Dorsolateral prefrontal cortex (tissue), 122 donors: ENCODE measurements at places on chromosomes 12 and 14. TPM values are rescaled to one million over a fixed set of nuclear protein-coding genes. Genes with fewer than 3 reads are reported as not detected.

- DNase-seq: no peak
These were observed 6.2 kb upstream of the OAS1 start for GRCh38 chr12:112900298-112901145.

DNA sequence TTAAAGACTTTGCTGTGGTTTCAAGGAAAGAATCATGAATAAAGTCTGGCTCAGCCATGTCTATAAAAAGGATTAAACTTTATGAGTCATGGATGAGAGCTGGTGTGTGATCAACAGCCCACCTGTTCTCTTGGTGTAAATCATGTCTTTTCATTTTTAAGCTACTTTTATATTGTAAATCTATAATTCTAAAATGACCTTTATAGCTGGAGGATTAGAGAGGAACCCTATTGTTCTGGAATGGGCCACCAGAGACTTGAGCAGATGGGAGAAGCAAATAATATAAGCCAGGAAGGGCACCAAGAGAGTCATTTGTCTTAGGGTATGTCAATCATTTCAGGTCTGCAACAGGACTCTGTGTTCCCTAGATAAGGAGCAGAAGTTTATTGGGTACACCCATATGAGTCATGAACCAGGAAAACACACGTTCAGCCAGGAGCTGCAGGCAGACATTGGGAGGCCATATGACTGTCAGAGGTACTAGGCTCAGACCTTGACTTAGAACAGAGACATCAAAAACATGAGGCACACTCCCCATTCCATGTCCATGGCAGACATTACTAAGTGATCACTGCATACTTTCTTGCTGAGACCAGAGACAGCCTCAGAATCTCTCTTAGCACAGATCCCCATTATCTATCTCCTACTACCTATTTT is 49.3 kb downstream of the NDUFA12 start:
- DNase-seq: no peak

DNA sequence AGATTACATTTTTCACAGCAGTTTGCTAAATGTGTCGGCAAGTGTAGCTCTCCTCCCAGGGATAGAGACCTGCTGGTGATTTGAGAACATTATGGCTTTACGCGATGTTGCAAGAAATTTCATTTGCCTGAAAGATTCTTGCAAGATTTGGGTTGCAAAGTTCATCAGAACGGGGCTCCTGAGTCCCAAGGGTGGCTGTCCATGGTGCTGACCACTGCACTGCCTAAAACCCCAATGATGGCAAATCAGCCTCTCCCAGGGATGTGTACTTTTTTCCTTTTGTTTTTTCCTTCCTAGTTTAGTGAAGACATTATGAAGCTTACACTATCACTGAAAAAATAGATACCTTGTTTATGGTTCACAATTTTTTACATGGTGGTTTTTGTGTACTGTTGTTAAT is 85.4 kb downstream of the WSCD2 start:
- no peak for DNase-seq

- DNase-seq: no peak
These were observed 9.1 kb downstream of the KRT83 start for GRCh38 chr12:52312086-52312485.

DNA sequence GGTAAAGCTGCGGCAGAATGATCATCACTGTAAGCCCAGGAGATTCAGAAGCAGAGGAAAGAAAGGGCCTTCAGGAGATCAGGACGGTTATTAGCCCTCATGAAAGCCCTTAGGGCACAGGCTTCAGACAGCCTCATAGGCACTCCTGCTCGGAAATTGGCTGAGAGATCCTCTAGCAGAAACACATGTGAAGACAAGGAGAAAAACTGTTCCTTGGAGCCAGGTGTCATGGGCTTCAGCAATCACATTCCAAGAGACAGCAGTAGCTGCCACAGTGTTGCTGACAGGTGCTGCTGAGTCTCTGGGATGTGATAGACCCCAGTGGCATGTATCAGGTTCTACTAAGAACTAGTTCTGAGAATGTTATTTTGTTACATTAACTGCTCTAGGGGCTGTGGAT is 88.8 kb upstream of the DYRK2 start:
- no peak for DNase-seq

DNA sequence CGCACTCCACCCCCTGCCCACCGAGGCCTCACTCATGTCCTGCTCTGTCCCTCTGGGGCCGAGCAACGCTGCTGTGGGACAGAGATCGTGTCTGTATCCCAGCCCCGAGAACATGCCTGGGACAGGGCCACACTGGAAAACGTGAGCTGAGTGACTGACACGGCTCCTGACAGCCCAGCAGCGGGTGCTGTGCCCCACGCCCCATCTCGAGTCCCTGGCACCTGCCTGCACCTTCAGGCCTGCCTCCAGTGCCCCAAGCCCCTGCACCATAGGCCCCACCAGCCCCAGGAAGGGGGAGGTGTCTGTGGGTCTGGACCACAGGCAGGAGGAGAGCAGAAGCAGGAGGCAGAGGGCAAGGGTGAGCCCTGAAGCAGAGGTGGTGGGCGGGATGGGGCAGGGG is 34.6 kb upstream of the UBC start:
- no peak for DNase-seq

DNA sequence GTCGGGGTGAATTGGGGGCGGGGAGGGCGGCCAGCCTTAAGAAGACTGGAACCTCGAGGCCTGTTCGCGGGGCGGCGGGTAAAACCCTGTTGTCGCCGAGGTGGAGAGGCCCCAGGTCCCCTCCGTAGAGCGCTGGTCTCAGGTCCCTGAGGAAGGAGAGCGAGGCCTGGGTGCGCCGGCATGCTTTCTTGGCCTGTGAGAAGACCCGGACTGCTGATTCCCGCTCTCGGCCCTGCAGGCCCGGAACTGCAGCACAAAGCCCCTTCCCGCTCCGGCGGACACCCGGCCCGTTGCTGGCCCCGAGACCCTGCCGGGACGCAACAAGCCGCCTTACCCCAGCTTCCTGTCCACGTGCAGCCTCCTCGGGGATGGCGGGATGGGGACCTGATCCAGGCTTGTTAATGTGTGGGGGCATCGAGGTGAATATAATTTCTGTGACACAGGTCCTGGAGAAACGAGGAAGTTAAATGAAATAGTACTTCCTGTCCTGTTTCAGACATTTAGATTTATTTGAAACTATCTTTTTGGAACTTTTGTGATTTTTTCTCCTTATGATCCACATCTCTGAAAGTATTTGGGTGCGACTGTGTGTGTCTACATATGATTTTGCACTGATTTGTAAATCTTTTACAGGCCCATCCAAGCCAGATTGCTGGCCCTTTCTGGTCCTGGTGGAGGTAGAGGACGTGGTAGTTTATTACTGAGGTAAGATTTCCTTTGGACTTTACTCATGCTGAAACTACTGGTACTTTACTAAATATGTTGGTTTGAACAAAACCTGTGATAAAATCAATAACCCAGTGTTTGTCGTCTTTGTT is 600 bp downstream of the PNN start:
- DNase-seq: peak; percentile 63

The MYF5 gene
- not detected for total RNA-seq

- DNase-seq: no peak
These were observed 61.2 kb upstream of the GRIP1 start for GRCh38 chr12:66739940-66740651.

DNA sequence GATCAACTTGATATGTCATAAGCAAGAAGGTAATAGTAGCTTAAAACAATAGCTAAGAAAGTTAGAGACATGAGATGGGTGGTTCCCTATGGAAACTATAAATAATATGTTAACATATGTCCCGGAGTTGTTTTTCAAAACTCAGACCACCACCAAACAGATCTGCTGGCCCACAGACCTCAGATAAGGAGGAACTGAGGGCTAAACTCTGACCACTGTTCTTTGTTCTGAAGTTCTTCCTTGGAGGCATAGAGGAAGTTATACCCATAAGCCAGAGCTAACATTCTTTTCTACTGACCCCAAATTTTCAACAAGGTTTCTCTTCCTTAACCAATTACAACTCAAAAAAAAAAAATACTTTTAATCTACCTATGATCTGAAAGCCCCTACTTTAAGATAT is 156.1 kb upstream of the FSCB start:
- no peak for DNase-seq

DNA sequence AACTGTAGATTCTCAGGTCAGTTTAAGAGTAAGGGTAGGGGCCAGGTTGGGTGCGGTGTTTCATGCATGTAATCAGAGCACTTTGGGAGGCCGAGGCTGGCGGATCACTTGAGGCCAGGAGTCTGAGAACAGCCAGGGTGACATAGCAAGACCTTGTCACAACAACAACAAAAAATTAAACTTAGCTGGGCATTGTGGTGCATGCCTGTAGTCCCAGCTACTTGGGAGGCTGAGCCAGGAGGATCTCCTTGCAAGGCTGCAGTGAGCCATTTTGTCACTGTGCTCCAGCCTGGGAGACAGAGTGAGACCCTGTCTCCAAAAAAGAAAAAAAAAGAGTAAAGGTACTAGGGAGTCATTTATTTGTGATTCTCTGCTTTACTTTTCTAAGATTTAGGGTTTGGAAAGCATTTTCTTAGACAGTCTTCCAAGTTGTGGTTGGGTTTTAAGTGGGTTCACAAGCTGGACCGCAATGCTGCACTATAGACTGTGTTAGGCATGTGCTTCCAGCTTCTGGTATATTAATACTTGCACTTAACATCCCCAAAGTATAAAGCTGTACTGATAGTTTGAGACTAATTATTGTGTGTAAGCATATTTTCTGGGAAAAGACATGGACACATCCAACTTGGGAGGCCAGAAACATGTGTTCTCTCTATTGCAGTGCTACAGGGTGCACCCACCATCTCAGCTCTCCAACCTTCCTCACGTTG is 49.1 kb upstream of the HECTD1 start:
- no peak for DNase-seq
